ENCODE measurements at places on chromosomes 4 and X.

- DNase-seq: no peak
- no peaks in the 10 kb centered on the region for H3K4me1 ChIP-seq
- no peaks in the 10 kb centered on the region for H3K27me3 ChIP-seq
- H3K27ac ChIP-seq: no peak overlapping the region
Observed at GRCh38 chr4:38268108-38268820, 308.1 kb downstream of the PTTG2 start.

- no peaks in the 10 kb centered on the region for H3K27me3 ChIP-seq
- no peak for DNase-seq
- no peaks in the 10 kb centered on the region for H3K4me1 ChIP-seq
- no peak overlapping the region for H3K27ac ChIP-seq
- no peaks in the 10 kb centered on the region for H3K36me3 ChIP-seq
Observed at GRCh38 chr4:105686571-105686970, 21.9 kb downstream of the INTS12 start.

DNA sequence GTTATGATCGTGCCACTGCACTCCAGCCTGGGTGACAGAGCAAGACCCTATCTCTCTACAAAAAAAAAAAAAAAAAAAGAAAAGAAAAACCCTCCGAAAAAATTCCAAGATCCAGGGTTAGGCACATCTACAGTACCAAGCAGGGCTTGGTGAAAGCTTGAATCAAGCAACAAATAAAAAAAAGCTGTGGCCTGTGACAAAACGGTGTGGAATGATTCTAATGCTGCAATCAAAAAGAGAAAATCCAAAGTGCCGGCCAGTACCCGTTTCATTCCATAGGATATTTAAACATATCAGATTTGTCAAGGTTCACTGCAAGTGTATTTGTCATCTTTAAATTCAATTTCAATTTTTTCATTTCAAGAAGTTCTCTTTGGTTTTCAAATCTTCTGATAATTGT is 20.5 kb downstream of the RWDD4 start:
- H3K4me1 ChIP-seq: peaks cover 13% of the 10 kb centered on the region
- DNase-seq: no peak
- no peaks in the 10 kb centered on the region for H3K36me3 ChIP-seq
- H3K27ac ChIP-seq: peak overlapping the region; percentile 96
- H3K27me3 ChIP-seq: no peaks in the 10 kb centered on the region
- no peak overlapping the region for H3K4me3 ChIP-seq

GRCh38 chr4:85408301-85408700 is 66.6 kb upstream of the ARHGAP24 start:
- H3K27me3 ChIP-seq: no peaks in the 10 kb centered on the region
- no peaks in the 10 kb centered on the region for H3K36me3 ChIP-seq
- H3K4me1 ChIP-seq: no peaks in the 10 kb centered on the region
- no peak for DNase-seq
- H3K4me3 ChIP-seq: no peak overlapping the region

DNA sequence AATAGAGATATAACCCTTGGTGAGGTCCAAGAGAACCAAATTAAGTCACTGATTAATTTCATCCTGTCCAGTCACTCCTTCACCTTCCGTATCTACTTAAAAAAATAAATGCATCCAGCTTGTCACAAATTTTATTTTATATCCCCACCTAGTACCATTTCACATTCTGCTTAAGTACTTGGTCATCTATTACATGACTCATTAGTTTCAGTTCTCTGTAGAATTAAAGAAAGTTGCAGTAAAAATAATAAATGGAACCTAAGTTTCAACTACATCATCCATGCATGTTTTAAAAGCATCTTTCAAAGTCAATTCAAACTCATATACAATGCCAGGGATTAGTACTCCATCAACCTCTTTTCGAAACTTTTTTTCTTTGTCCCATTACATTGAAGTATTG is 130.2 kb downstream of the SH2D1A start:
- H3K4me3 ChIP-seq: no peak overlapping the region
- H3K36me3 ChIP-seq: no peaks in the 10 kb centered on the region
- no peaks in the 10 kb centered on the region for H3K27me3 ChIP-seq
- no peak overlapping the region for H3K27ac ChIP-seq

DNA sequence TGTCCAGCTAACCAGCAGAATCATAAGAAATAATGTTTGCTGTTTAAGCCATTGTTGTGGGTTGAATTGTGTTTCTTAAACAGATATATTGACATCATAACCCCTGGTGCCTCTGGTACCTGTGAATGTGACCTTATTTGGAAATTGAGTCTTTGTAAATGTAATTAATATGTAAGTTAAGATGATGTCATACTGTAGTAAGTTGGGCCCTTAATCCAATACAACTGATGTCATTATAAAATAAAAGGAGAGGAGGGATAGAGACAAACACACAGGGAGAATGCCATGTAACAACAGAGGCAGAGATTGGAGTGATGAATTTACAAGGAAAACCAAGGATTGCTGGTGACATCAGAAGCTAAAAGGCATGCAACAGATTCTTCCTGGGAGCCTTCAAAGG is 141.4 kb downstream of the ZIC3 start:
- H3K4me1 ChIP-seq: no peaks in the 10 kb centered on the region
- no peak overlapping the region for H3K27ac ChIP-seq
- H3K4me3 ChIP-seq: no peak overlapping the region
- H3K36me3 ChIP-seq: no peaks in the 10 kb centered on the region
- DNase-seq: no peak
- no peaks in the 10 kb centered on the region for H3K27me3 ChIP-seq

GRCh38 chr4:155506745-155507144 is 130.0 kb upstream of the MAP9 start:
- H3K27me3 ChIP-seq: no peaks in the 10 kb centered on the region
- H3K4me1 ChIP-seq: peaks cover 1% of the 10 kb centered on the region
- H3K4me3 ChIP-seq: no peak overlapping the region
- H3K36me3 ChIP-seq: no peaks in the 10 kb centered on the region
- no peak overlapping the region for H3K27ac ChIP-seq
- DNase-seq: no peak

GRCh38 chr4:84917869-84918600 is 48.5 kb downstream of the WDFY3 start:
- no peak for DNase-seq
- no peaks in the 10 kb centered on the region for H3K36me3 ChIP-seq
- H3K27ac ChIP-seq: no peak overlapping the region
- H3K27me3 ChIP-seq: no peaks in the 10 kb centered on the region
- no peaks in the 10 kb centered on the region for H3K4me1 ChIP-seq

- DNase-seq: no peak
- no peak overlapping the region for H3K4me3 ChIP-seq
- H3K27ac ChIP-seq: no peak overlapping the region
- no peaks in the 10 kb centered on the region for H3K4me1 ChIP-seq
- H3K27me3 ChIP-seq: no peaks in the 10 kb centered on the region
- no peaks in the 10 kb centered on the region for H3K36me3 ChIP-seq
Observed at GRCh38 chrX:12360383-12360782, 222.1 kb downstream of the FRMPD4 start.

GRCh38 chrX:84362184-84362838 is 139.9 kb downstream of the HDX start:
- H3K27me3 ChIP-seq: no peaks in the 10 kb centered on the region
- H3K27ac ChIP-seq: no peak overlapping the region
- H3K4me1 ChIP-seq: no peaks in the 10 kb centered on the region
- no peaks in the 10 kb centered on the region for H3K36me3 ChIP-seq
- H3K4me3 ChIP-seq: no peak overlapping the region

DNA sequence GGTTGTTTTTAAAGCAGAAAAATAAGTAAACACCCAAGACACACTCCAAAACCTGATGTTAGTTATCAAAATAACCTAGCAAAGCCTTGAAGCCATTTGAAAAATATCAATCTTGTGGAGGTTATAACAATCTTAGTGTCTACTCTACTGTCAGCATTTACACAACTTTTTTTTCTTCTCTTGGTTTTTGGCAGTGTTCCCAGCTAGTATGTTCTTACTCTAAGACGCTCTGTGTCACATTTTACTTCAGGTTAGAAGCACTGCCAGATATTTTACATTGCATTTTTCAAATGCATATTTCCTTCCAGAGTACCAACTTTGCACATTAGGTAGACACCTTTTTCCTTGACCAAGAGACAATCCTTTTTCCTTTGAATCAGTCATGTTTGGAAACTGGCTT is 114.0 kb upstream of the INPP4B start:
- no peaks in the 10 kb centered on the region for H3K27me3 ChIP-seq
- no peaks in the 10 kb centered on the region for H3K4me1 ChIP-seq
- H3K4me3 ChIP-seq: no peak overlapping the region
- DNase-seq: no peak

DNA sequence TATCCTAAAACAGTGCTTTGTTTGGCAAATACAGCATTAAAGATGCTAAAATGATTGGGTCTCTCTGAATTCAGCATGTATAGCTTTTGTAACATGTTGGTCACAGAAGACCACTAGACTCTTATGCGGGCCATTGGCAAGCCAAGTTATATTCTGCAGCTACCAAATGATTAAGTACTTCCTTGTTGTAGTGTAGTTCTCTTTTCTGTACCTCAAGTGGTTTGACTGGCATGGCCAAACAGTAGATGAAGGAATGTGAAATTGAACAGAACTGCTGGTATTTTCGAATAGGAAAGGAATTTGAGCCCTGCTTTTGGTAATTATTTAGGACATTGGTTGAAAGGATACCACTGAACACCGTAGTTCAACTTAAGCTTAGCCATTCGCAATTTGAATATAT is 193.9 kb upstream of the GPC4 start:
- H3K4me3 ChIP-seq: no peak overlapping the region
- H3K36me3 ChIP-seq: no peaks in the 10 kb centered on the region
- H3K27ac ChIP-seq: no peak overlapping the region
- no peaks in the 10 kb centered on the region for H3K27me3 ChIP-seq
- no peak for DNase-seq

DNA sequence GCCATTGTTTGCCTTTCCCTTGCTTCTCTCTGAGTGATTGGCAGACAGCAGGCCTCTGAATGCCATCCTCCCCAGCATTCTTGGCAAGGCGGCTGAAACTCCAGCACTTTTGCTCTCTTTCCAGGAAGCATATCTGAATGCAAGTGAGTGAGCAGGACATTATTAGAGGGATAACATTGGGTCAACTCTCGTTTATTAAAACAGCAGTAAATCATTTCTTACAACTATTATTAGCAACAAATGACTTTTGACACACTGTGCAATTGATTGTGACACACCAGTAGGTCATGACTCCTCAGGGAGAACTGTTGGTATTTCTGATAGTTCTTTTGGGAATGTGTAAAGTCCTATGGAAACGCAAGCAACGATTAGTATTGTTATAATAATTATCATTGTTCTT is 103.8 kb downstream of the EFNB1 start:
- DNase-seq: no peak
- H3K4me3 ChIP-seq: no peak overlapping the region
- H3K27me3 ChIP-seq: no peaks in the 10 kb centered on the region
- H3K4me1 ChIP-seq: no peaks in the 10 kb centered on the region

Data from ovary (tissue), 10 donors.